Hepatic stellate cell (primary cell): ENCODE measurements at places on chromosomes 6 and 20.
A peak's percentile ranks its signal among the peaks of the same experiment; 100 is the strongest.

GRCh38 chr20:48783533-48784272 lies 44.1 kb downstream of the PREX1 start:
- DNase-seq: peak; percentile 20

DNA sequence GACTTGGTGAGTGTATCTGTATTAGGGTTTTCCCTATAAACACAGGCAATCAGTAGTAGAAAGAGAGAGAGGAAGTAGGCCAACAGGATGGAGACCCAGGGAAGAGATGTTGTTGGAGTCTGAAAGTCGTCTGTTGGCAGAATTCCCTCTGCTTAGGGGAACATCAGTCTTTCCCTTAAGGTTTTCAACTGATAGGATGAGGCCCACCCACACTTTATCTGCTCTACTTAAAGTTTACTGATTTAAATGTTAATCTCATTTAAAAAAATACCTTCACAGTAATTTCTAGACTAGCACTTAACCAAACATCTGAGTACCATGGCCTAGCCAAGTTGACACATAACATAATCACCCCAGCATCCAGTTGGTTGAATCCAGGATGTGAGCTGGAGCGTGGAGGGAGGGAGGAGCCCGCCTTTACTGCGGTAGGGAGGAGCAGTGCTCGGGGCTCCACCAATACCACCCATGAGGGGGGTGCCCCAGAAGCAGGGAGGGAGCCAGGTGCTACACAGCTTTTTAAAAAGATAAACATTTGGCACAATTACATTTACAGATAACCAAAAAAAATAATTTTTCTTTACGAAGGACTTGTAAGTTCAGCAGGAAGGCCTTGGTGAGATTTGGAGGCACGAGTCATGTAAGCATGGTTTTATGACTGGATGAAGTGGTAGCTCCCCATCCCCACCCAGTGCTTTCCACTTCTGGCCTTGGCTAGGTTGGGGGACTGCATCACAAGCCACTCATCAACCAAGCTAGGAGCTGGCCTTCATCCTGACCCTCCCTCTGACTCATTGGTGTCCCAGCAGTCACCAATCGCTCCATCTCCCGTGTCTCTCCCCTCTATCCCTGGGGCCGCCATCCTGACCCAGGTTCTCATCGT lies 18.4 kb upstream of the SNX9 start:
- DNase-seq: no peak

DNA sequence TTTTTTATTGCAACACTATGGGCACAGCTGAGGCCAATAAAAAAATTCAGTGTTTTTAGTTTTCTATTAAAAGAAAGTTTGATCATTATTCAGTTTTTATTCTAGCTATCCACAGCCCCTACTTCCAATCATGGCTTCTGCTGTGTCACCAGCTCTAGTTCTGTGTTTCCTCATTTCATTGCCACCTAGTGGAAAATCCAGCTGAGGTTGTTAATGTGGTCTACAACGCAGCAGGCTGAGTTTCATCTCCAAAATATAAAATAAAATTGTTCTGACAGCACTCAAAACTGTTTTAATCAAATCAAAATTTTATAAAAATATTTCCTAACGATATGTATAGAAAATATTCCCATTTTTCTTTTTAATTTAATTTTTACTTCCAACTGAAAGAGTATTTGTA lies 13.6 kb downstream of the COL9A1 start:
- DNase-seq: no peak

- no peak for DNase-seq
Measured at GRCh38 chr20:23917024-23917725, 37.6 kb upstream of the CST5 start.

- DNase-seq: no peak
Measured at GRCh38 chr6:113651120-113651519, 206.0 kb upstream of the MARCKS start.

GRCh38 chr6:141540207-141540606 lies 592.5 kb upstream of the GJE1 start:
- DNase-seq: no peak

DNA sequence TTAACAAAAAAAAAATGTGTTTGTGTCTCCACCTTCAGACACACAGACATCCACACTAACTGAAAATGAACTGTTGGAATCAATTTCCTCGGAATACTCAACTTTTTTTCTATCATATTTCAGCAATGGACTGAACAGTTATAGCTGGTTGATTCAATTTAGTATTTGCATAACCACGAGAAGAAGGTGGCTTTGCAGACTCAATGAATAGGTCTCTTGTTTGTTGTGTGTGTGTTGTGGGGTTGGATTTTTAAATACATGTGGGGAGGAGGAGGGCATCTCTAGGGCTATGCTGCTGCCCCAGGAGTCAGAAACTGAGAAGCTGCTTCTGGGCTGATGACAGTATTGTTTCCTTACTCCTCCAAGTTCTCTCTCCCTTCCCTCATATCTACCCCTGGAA lies 28.7 kb downstream of the TFAP2A start:
- no peak for DNase-seq

GRCh38 chr20:59101961-59102360 lies 59.4 kb upstream of the PRELID3B start:
- no peak for DNase-seq

GRCh38 chr20:43947316-43947710 lies 32.7 kb downstream of the TOX2 start:
- DNase-seq: no peak

DNA sequence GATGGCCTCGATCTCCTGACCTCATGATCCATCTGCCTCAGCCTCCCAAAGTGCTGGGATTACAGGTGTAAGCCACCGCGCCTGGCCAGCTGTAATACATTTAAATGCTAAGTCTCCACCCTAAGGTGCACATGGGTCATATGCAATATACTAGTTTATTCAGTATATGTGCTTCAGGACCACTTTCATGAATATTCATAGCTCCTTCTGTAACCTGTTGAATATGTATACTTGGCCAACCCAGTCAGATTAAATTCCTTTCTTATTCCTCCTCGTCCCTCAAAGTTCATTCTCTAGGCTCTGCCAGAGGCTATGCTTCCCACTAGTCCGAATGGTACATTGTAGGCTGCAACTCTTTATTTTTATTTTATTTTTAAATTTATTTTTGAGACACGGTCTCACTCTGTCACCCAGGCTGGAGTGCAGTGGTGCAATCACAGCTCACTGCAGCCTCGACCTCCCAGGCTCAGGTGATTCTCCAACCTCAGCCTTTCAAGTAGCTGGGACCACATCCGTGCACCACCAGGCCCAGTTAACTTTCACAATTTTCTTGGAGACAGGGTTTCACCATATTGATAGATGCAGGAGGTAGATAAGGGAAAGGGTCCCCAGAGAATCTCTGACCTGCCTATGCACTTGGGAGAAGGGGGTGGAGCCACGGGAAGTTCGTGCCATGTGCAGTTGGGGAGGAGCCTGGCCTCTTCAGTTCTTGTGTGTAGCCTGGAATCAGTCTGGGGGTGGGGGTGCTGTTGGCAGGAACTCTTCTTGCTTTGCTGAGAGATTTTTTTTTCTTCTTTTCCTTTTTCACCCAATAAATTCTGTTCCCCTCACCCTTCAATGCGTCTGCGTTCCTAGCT lies 41.3 kb upstream of the DDR1 start:
- DNase-seq: no peak

GRCh38 chr20:37615340-37616109 lies 78.3 kb upstream of the CTNNBL1 start:
- peak; percentile 15 for DNase-seq

GRCh38 chr6:77205936-77206335 lies 257.4 kb downstream of the HTR1B start:
- DNase-seq: no peak

DNA sequence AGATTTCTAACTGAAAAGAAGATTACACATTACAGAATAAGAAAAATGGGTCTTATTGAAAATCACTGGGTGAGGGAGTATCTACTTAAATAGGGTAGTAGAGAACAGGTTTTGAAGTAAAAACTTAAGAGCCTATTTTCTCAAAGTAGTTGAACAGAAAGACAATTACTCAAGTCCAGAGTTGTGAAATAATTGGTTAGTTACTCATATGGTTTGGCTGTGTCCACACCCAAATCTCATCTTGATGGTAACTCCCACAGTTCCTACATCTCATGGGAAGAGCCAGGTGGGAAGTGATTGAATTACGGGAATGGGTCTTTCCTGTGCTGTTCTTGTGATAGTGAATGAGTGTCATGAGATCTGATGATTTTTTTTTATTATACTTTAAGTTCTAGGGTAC lies 1035.3 kb upstream of the GJE1 start:
- no peak for DNase-seq

- DNase-seq: no peak
Measured at GRCh38 chr6:50979171-50979525, 160.5 kb downstream of the TFAP2B start.

GRCh38 chr6:3157131-3157933 lies at the start of gene TUBB2A:
TUBB2A (minus strand) TSS chr6:3157544; CDS start chr6:3157463, 81 bp downstream.
- peak; percentile 98 for DNase-seq
